SK-N-SH (cell line): ENCODE measurements at places on chromosomes 1 and 21.
A peak's percentile ranks its signal among the peaks of the same experiment; 100 is the strongest.

DNA sequence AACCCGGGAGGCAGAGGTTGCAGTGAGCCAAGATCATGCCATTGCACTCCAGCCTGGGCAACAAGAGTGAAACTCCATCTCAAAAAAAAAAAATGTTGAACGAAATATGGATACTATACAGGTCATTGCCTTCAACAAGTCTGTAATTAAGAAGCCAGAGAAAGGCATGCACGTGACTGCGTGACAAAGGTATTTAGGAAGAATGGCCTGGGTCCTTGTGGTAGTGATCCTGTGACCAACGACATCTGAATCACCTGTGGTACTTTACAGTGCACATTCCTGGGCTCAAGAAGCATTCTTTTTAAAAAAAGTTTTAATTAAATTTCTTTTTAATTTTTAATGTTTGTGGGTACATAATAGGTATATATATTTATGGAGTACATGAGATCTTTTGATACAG is 115.0 kb downstream of the GREM2 start:
- no peak for DNase-seq

GRCh38 chr1:207401578-207401977 is 52.5 kb upstream of the CR2 start:
- no peak for DNase-seq

- DNase-seq = peak; percentile 37
Measured at GRCh38 chr1:160030657-160031364, 979 bp downstream of the PIGM start.

DNA sequence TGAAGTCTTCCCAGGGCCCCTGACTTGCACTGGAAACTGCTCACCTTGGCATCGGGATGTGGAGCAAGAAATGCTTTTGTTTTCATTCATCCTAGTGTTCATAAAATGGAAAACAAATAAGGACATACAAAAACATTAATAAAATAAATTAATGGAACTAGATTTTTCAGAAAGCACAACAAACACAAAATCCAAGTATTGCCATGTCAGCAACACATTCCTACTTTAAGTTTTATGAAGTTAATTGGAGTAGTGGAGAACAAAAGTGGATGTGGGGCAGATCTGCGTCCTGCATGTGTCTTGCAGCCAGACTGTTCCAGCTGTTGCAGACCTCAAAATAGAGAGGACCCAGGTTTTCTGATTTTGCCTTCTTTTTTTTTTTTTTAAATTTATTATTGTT is 32.9 kb downstream of the PRMT2 start:
- no peak for DNase-seq

DNA sequence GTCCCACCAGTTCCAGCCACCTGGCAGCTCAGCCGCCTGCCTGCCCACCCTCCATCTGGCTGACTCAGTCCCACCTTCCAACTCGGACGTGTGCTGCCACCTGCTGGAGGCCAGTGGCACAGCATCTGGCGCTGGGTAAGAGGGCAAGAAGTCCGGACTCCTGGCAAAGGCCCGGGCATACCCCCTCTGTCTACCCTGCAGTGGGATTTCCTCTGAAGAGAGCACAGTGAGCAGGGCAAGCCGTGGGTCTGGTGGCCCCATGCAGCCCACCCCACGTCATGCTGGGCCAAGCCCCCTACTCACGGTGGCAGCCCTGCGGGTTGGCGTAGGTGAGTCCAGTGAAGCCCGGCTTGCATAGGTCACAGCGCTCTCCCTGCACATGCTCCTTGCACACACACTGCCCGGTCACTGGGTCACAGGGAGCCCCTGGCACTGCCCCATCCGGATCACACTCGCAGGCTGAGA is 24.5 kb downstream of the LAMB3 start:
- peak; percentile 91 for DNase-seq
